ENCODE measurements at places on chromosomes 5 and 9. TPM values are rescaled to one million over a fixed set of nuclear protein-coding genes. Genes with fewer than 3 reads are reported as not detected.
A peak's percentile ranks its signal among the peaks of the same experiment; 100 is the strongest.

- peaks cover 9% of the 10 kb centered on the region for H3K27me3 ChIP-seq
- H3K4me3 ChIP-seq: no peak overlapping the region
- no peak overlapping the region for H3K27ac ChIP-seq
Observed at GRCh38 chr5:91219803-91220371, 163.2 kb downstream of the ARRDC3 start.

- DNase-seq: peak; percentile 21
- H3K27ac ChIP-seq: no peak overlapping the region
- no peaks in the 10 kb centered on the region for H3K36me3 ChIP-seq
- H3K4me3 ChIP-seq: no peak overlapping the region
- H3K4me1 ChIP-seq: no peaks in the 10 kb centered on the region
Observed at GRCh38 chr5:571791-572190, 40.3 kb upstream of the CEP72 start.

GRCh38 chr5:76818844-76819831, at the start of gene F2RL1:
Gene F2RL1, plus strand, starts transcription at chr5:76819030. Its CDS starts 153 bp downstream, at chr5:76819183.
- no peak within 1 kb of the TSS for H3K27ac ChIP-seq
- H3K4me1 ChIP-seq: peaks cover 12% of the 10 kb centered on the region
- H3K36me3 ChIP-seq: no peaks in the 10 kb centered on the region
- peak; percentile 49 for DNase-seq
- H3K4me3 ChIP-seq: peak within 1 kb of the TSS; percentile 77

The DIAPH1 gene
- total RNA-seq: 284 TPM

The ZNF483 gene
- 5.2 TPM for total RNA-seq

The GFPT2 gene
- total RNA-seq: 0.15 TPM

All from activated CD8-positive, alpha-beta memory T cell treated with anti-CD3 and anti-CD28 coated beads, Interleukin-2, amount 10 ng/mL, durations not matched to agents 7 days and 5 days (primary cell).